ENCODE measurements at places on chromosomes 16 and 17.

- no peak for DNase-seq
Measured at GRCh38 chr17:45868276-45868675, 23.6 kb downstream of the SPPL2C start.

GRCh38 chr16:57204675-57205074 is 18.5 kb downstream of the RSPRY1 start:
- DNase-seq = no peak

GRCh38 chr17:44111777-44112176 is 11.7 kb downstream of the HDAC5 start:
- no peak for DNase-seq

- DNase-seq = peak; percentile 56
Measured at GRCh38 chr16:51152691-51153576, 1.9 kb upstream of the SALL1 start.

DNA sequence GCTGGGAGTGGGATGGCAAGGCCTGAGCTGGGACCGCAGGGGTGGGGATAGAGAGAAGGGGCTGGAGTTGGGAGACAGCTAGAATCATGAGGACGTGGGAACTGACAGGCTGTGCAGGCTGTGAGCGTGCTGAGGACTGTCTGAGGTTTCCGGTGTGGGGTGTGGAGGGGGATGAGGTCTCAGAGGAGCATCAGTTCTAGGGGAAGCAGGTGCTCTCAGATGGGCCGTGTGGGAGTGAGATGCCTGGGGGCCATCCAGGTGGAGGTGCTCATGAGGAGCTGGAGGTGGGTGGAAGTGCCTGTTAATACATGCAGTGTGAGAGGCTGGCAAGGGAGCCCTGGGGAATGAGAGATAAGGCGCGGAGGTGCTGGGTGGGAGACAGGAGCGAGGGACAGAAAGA is 27.2 kb downstream of the HASPIN start:
- DNase-seq = no peak

DNA sequence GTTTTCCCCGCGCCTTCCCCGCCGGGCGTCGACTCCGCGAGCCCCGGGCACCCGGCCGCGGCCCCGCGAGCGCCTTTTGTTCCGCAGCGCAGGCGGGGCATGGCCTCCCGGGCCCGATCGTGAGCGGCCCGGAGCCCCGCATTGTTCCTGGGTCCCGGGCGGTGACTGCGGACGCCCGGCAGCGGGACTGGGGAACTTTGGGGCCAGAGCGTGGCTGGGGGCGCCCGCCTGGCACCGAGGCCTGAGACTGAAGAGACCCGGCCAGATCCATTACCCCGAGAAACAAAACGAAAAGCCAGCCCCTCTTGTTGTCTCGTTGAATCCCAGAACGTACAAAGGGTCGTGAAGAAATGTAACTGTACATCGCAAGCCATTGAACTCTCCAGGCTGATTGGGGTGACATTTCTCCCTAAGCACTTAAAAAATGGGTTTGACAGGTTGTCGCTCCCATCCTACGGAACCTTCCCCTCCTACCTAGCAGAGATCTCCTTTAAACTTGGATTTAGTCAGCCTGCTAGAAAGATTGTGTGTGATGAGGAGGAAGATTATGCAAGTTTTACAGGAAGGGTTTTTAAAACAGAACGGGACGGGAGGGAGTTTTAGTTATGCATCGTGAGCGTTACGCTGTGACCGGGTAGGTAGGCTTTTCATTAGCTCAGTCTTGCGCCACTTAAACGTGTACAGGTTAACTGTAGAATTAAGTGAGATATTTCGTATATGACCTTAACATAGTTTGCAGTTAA is 825 bp downstream of the METTL9 start:
- no peak for DNase-seq

All from AG08395 (cell line).